ENCODE measurements at places on chromosomes 7 and 10. TPM values are rescaled to one million over a fixed set of nuclear protein-coding genes. Genes with fewer than 3 reads are reported as not detected.

The TAS2R60 gene
- 0.40 TPM for total RNA-seq

The MLXIPL gene
- total RNA-seq: not detected

The CHST3 gene
- total RNA-seq: not detected

The PON1 gene
- total RNA-seq: not detected

The RASSF4 gene
- 104 TPM for total RNA-seq

The ASL gene
- 60.0 TPM for total RNA-seq

The FAM241B gene
- not detected for total RNA-seq

The LRRTM3 gene
- total RNA-seq: not detected

The DPYSL4 gene
- total RNA-seq: 0.40 TPM

The GARIN1A gene
- 1.1 TPM for total RNA-seq

The MSMB gene
- not detected for total RNA-seq

GRCh38 chr7:11698384-11698871 lies 133.6 kb downstream of the THSD7A start:
- no peak overlapping the region for H3K4me3 ChIP-seq
- no peak for DNase-seq
- no peaks in the 10 kb centered on the region for H3K27me3 ChIP-seq
- no peak overlapping the region for H3K27ac ChIP-seq

- no peak overlapping the region for H3K27ac ChIP-seq
- H3K4me3 ChIP-seq: no peak overlapping the region
- DNase-seq: no peak
- H3K4me1 ChIP-seq: no peaks in the 10 kb centered on the region
These were observed 29.2 kb downstream of the CALML5 start for GRCh38 chr10:5470062-5470751.

GRCh38 chr10:7795605-7796004 lies 7.6 kb downstream of the ATP5F1C start:
- H3K36me3 ChIP-seq: peaks cover 43% of the 10 kb centered on the region
- H3K4me3 ChIP-seq: no peak overlapping the region
- no peak overlapping the region for H3K27ac ChIP-seq

GRCh38 chr10:5723692-5724091 lies 39.1 kb downstream of the TASOR2 start:
- H3K36me3 ChIP-seq: peaks cover 49% of the 10 kb centered on the region
- H3K27me3 ChIP-seq: no peaks in the 10 kb centered on the region
- no peak overlapping the region for H3K27ac ChIP-seq
- DNase-seq: no peak
- H3K4me1 ChIP-seq: no peaks in the 10 kb centered on the region

GRCh38 chr10:119725517-119725827 lies 378 bp upstream of the INPP5F start:
- no peaks in the 10 kb centered on the region for H3K36me3 ChIP-seq
- H3K4me3 ChIP-seq: peak overlapping the region; percentile 45
- DNase-seq: no peak
- peaks cover 18% of the 10 kb centered on the region for H3K4me1 ChIP-seq

DNA sequence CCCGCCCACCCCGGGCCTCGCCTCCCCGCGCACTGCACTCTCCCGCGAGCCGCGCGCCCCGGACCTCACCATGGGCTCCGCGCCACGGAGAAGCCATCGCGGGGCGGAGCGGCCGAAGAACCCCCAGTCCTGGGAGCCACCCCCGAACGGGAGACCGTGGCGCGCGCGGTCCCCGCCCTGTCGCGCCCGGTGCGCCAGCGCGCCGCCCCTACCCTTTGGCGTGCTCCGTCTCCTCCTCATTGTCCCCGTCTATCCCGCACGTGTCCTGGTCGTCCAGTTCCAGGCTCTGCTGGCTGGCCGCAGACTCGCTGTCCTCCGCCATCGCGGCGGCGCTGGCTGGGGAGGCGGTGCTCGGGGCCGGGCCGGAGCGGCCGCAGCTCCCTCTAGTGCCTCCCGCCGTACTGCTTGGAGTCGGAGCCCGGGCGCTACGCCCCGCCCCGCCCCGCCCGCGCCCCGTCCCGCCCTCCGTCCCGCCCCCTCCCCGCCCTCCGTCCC lies at the start of gene NMT2:
Gene NMT2 (minus strand): TSS at position 403 of the 495 bp plus-strand sequence. CDS start 81 bp downstream, at position 322.
- H3K27me3 ChIP-seq: no peaks in the 10 kb centered on the region
- H3K4me1 ChIP-seq: peaks cover 23% of the 10 kb centered on the region
- H3K36me3 ChIP-seq: no peaks in the 10 kb centered on the region
- peak within 1 kb of the TSS; percentile 54 for H3K27ac ChIP-seq
- H3K4me3 ChIP-seq: peak within 1 kb of the TSS; percentile 67

- no peak for DNase-seq
- no peaks in the 10 kb centered on the region for H3K27me3 ChIP-seq
- no peak overlapping the region for H3K4me3 ChIP-seq
These were observed 298.9 kb downstream of the WDR37 start for GRCh38 chr10:1354809-1355710.

- no peak overlapping the region for H3K4me3 ChIP-seq
- no peaks in the 10 kb centered on the region for H3K4me1 ChIP-seq
- peaks cover 10% of the 10 kb centered on the region for H3K27me3 ChIP-seq
- no peaks in the 10 kb centered on the region for H3K36me3 ChIP-seq
- no peak for DNase-seq
- H3K27ac ChIP-seq: no peak overlapping the region
These were observed 20.6 kb upstream of the WASL start for GRCh38 chr7:123769371-123769770.

- H3K27me3 ChIP-seq: no peaks in the 10 kb centered on the region
- H3K4me3 ChIP-seq: no peak overlapping the region
- no peaks in the 10 kb centered on the region for H3K4me1 ChIP-seq
- no peaks in the 10 kb centered on the region for H3K36me3 ChIP-seq
- H3K27ac ChIP-seq: no peak overlapping the region
These were observed 52.2 kb downstream of the ASB13 start for GRCh38 chr10:5614155-5614721.

DNA sequence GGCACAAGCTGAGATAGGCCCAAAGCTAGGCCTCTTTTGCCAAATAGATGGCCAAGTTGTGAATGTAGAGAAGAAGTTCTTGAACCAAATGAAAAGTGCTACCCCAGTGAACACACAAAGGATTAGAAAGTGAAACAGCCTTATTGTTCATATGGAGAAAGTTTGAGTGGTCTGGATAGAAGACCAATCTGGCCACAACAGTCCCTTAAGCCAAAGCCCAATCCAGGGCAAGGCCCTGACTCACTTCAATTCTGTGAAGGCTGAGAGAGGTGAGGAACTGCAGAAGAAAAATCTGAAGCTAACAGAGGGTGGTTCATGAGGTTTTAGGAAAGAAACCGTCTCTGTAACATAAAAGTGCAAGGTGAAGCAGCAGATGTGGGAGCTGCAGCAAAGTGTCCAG lies 18.7 kb upstream of the ATP6V0A4 start:
- H3K27ac ChIP-seq: no peak overlapping the region
- no peaks in the 10 kb centered on the region for H3K36me3 ChIP-seq
- no peaks in the 10 kb centered on the region for H3K27me3 ChIP-seq
- no peaks in the 10 kb centered on the region for H3K4me1 ChIP-seq
- no peak overlapping the region for H3K4me3 ChIP-seq

- no peak overlapping the region for H3K27ac ChIP-seq
- DNase-seq: no peak
- no peaks in the 10 kb centered on the region for H3K4me1 ChIP-seq
- H3K27me3 ChIP-seq: no peaks in the 10 kb centered on the region
- H3K36me3 ChIP-seq: no peaks in the 10 kb centered on the region
- no peak overlapping the region for H3K4me3 ChIP-seq
These were observed 40.7 kb downstream of the MRPL32 start for GRCh38 chr7:42972699-42973500.

- H3K4me3 ChIP-seq: peak overlapping the region; percentile 43
- no peaks in the 10 kb centered on the region for H3K36me3 ChIP-seq
- H3K4me1 ChIP-seq: peaks cover 34% of the 10 kb centered on the region
- H3K27ac ChIP-seq: peak overlapping the region; percentile 12
- no peaks in the 10 kb centered on the region for H3K27me3 ChIP-seq
These were observed 965 bp downstream of the ZCCHC24 start for GRCh38 chr10:79444199-79445119.

GRCh38 chr7:93133005-93133404 lies 15.2 kb downstream of the SAMD9L start:
- DNase-seq: no peak
- H3K36me3 ChIP-seq: peaks cover 28% of the 10 kb centered on the region
- no peaks in the 10 kb centered on the region for H3K4me1 ChIP-seq
- H3K4me3 ChIP-seq: no peak overlapping the region
- no peak overlapping the region for H3K27ac ChIP-seq

DNA sequence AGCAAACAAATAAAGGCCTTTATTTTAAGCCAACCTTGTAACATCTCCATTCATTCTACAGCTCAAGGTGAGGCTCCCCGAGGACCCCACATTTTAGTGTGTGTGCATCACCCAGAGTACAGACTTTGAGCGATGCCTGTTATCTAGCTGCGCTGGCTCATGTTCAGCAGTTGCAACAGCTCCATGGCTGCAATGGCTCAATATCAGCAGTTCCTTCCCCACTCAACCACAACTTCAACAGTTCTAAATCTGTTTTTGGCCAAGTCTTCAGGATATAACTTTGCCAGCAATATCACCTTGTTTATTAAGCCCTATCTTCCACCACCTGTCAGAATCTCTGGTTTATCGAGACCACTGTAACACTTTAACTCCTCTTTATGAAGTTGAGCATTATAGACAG lies 95.8 kb downstream of the WNT2 start:
- H3K27me3 ChIP-seq: no peaks in the 10 kb centered on the region
- no peaks in the 10 kb centered on the region for H3K4me1 ChIP-seq
- no peak overlapping the region for H3K4me3 ChIP-seq

GRCh38 chr7:19522486-19522885 lies 186.4 kb downstream of the POLR1F start:
- no peaks in the 10 kb centered on the region for H3K36me3 ChIP-seq
- H3K4me3 ChIP-seq: no peak overlapping the region
- H3K4me1 ChIP-seq: no peaks in the 10 kb centered on the region

DNA sequence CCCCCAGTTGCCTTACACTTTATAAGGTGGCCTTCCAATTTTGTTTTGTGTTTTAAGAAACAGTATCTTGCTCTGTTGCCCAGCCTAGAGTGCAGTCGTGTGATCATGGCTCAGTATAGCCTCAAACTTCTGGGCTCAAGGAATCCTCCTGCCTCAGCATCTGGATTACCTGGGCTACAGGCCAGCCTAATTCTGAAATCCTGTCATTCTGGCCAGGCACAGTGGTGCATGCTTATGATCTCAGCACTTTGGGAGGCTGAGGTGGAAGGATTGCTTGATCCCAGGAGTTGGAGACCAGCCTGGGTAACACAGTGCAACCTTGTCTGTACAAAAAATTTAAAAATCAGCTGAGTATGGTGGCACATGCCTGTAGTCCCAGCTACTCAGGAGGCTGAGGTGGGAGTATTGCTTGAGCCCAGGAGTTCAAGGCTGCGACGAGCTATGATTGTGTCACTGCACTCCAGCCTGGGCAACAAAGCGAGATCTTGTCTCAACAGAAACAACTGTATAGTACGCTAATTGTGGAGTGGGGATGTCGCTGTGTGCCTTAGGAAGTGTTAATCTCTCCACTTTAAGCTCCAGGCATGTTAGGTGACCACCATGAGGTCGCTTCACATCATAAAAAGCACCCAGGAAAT lies 24.7 kb upstream of the RBM33 start:
- H3K27ac ChIP-seq: no peak overlapping the region
- no peaks in the 10 kb centered on the region for H3K27me3 ChIP-seq
- no peak for DNase-seq
- no peak overlapping the region for H3K4me3 ChIP-seq

GRCh38 chr10:96745950-96746349 lies 25.6 kb upstream of the PIK3AP1 start:
- no peaks in the 10 kb centered on the region for H3K36me3 ChIP-seq
- H3K27me3 ChIP-seq: no peaks in the 10 kb centered on the region
- no peak overlapping the region for H3K27ac ChIP-seq
- peaks cover 30% of the 10 kb centered on the region for H3K4me1 ChIP-seq

GRCh38 chr7:139647085-139647484 lies 123.6 kb downstream of the CLEC2L start:
- peak; percentile 27 for DNase-seq
- H3K4me3 ChIP-seq: no peak overlapping the region
- peak overlapping the region; percentile 51 for H3K27ac ChIP-seq
- H3K4me1 ChIP-seq: peaks cover 48% of the 10 kb centered on the region

DNA sequence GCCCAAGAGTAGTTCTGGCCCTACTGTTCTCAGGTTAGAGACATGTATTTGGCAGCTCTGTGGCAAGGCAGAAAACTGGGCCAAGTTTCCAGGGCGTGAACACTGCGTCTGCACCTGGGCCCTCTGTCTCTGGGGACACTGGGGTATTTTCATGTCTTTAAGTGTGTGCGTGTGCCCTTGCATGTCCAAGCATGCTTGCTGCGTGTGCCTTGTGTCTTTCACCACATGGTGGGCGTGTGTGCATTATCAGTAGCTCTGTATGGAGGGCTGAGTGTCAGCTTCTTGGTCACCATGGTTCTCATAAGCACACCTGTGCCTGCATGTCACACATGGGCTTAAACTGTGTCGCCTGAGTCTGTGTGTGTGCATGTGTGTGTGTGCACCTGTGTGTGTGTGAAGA lies 69.3 kb downstream of the HIPK2 start:
- no peaks in the 10 kb centered on the region for H3K27me3 ChIP-seq
- DNase-seq: no peak
- H3K4me3 ChIP-seq: no peak overlapping the region
- no peak overlapping the region for H3K27ac ChIP-seq

- H3K4me3 ChIP-seq: no peak overlapping the region
- H3K4me1 ChIP-seq: no peaks in the 10 kb centered on the region
- H3K27ac ChIP-seq: no peak overlapping the region
- H3K27me3 ChIP-seq: no peaks in the 10 kb centered on the region
- H3K36me3 ChIP-seq: no peaks in the 10 kb centered on the region
These were observed 56.4 kb upstream of the PMPCB start for GRCh38 chr7:103240806-103241205.

DNA sequence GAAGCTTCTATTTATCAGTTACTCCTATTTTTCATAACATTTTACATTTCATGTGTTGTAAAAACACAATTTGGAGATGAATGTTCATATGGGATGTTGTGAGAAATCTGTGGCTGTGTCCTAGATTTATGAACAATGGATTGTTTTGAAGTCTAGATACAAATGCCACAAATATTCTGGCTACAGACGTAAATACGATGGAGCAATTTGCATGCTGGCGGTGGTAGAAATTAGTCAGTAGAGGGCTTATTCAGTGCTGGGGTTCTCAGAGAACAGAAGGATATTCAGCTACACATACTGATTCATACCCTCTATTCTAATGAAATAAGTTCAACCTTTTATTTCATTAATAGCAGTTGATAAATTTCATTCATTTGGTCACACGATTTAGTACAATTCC lies 48.8 kb downstream of the PLPP4 start:
- no peak overlapping the region for H3K4me3 ChIP-seq
- H3K4me1 ChIP-seq: no peaks in the 10 kb centered on the region
- no peak for DNase-seq
- no peak overlapping the region for H3K27ac ChIP-seq

- no peaks in the 10 kb centered on the region for H3K36me3 ChIP-seq
- H3K27ac ChIP-seq: no peak overlapping the region
- no peaks in the 10 kb centered on the region for H3K27me3 ChIP-seq
- no peaks in the 10 kb centered on the region for H3K4me1 ChIP-seq
- DNase-seq: no peak
These were observed 111.8 kb upstream of the AGR3 start for GRCh38 chr7:16993543-16993942.

- no peak overlapping the region for H3K27ac ChIP-seq
- no peak overlapping the region for H3K4me3 ChIP-seq
- no peaks in the 10 kb centered on the region for H3K4me1 ChIP-seq
- H3K27me3 ChIP-seq: no peaks in the 10 kb centered on the region
- peaks cover 45% of the 10 kb centered on the region for H3K36me3 ChIP-seq
These were observed 58.6 kb downstream of the SND1 start for GRCh38 chr7:127710635-127711034.

Measured in natural killer cell (primary cell).